ENCODE measurements at places on chromosomes 12 and 14.

DNA sequence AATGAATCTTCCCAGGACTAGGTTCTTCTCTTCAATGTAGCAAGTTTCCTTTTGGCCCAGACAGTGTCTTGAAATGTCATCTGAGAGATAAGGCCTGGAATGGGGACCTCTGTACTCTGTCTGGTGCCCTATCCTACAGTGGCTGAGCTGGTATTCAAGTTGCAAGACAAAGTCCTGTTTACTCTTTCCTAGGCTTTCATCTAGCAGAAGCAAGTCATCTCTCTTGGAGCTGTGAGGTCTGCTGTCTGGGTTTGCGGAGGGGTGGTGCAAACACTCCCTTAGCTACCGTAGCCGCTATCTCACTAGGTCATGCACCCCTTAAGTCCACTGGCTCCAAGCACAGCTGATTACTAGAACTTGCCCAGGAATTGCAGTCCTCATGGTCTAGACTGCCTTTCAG, 149.7 kb upstream of the SLC16A7 start:
- no peak for DNase-seq

DNA sequence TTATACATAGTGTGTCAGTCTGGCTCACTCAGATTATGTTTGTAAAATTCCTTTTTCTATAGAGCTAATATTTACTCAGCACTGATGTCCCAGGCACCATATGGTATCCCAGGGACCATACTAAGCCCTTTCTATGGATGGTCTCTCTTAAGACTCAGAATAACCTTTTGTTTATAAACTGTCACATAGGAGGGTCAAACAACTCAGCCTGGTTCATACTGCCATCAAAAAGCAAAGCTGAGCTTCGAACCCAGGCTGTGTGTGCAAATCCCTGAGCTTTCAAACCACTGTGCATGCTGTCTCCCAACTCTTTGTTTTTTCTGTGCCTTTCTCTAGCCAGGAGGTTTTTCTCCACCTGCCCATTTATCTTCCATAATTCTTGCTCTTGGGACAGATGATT, 135.6 kb upstream of the ARHGAP5 start:
- no peak for DNase-seq

DNA sequence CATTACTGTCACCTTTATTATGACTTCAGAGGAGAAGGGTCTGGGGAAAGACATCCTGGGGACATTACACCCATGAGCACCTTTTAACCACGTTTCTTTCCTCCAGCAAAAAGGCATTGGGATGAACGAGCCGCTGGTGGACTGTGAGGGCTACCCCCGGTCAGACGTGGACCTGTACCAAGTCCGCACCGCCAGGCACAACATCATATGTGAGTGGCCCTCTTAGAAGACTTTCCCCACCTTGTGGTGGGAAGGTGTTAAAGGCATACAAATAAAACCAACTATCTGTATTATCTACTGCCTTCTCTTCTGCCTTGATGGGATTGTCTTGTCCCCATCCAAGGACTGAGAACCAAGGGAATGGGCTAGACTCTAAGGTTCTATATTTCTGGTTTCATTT, 6.0 kb downstream of the PSMD9 start:
- no peak for DNase-seq

GRCh38 chr12:14828892-14829291, 14.4 kb downstream of the ART4 start:
- DNase-seq, result no peak

- no peak for DNase-seq
These were observed 185.2 kb downstream of the ACSS3 start for GRCh38 chr12:81263072-81263471.

DNA sequence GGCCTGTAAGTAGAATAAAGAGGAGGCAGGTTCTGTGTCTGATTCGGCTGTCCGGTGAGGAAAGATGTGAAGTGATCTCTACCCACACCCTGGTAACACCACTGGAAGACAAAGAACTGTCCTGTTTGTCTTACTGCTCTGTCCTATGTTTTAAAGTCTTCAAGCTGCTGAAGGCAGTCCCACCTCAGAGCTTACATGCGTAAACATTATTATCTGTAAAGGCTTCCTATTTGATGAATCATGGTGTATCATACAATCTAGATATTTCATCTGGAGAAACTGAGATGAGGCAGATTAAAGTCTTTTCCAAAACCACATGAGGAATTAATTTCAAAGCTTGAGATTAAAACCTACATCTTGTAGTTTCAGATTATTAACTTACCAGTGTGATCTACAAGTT, 427.6 kb downstream of the ZFP36L1 start:
- DNase-seq, result peak; percentile 37

DNA sequence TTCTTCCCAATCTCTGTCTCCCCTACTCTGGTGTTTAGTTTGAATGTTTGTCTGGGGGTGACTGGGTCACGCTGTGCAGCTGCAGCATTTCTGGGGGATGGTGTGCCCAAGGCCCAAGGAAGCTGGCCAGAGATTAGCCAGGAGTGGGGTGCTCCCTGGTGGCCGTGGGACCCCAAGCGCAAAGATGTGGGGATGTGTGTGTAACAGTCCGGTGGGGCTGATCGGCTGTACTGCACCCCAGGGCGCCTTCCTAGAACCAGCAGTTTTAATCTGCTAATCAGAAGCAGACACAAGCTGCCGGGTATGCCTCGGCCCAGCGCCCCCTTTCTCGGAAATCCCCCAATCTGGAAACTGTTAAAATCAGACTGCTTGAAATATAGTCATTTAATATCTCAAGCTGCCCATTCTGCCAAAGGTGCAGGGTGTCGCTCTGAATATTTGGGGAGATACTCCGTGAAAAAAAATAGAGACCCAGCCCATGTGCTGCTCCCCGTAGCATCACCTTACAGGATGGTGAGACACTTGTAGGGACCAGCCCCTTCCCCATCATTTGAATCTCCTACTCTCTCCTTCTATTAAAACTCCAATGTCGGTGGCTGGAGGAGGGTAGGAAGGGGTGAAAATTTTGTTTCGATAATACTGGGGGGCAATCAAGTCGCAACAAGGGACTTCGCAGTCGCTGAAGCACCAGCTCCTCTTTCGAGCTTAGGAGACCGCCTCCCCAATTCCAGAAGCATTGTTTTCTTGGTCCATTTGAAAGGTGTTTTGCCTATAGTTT, 4.3 kb downstream of the HOXC9 start:
- no peak for DNase-seq

DNA sequence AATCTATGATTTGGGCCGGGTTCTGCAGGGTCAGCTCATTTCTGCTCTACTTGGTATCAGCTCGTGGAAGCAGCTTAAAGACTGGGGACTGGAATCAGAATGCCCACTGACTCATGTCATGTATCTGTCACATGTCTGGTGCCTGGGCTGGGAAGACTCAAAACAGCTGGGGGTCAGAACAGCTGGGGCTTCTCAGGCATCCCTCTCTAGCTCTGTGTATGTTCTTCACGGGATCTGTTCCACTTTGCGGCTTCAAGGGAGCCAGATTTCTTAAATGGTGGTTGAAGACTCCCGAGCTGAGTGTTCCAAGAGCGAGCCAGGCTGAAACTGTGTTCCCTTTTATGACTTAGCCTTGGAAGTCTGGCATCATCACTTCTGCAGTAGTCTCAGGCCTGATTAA, 11.9 kb downstream of the AEBP2 start:
- DNase-seq, result no peak
